ENCODE measurements at places on chromosomes 2 and 18.

- DNase-seq: no peak
Observed at GRCh38 chr2:230564805-230565779, 147.6 kb upstream of the CAB39 start.

GRCh38 chr2:209933499-209934483, 68.6 kb upstream of the RPE start:
- no peak for DNase-seq

- no peak for DNase-seq
Observed at GRCh38 chr2:26809876-26810577, 24.2 kb downstream of the CENPA start.

DNA sequence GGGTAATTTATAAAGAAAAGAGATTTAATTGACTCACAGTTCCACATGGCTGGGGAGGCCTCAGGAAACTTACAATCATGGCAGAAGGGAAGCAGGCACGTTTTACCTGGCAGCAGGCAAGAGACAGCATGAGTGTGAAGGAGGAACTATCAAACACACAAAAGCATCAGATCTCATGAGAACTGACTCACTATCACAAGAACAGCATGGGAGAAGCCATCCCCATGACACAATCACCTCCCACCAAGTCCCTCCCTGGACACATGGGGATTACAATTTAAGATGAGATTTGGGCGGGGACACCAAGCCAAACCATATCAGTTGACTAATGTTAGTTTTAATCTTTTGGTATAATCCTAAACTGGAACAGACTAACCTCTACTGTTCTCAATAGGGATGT, 49.1 kb upstream of the CPO start:
- no peak for DNase-seq

GRCh38 chr2:77862120-77862519, 339.9 kb upstream of the LRRTM4 start:
- no peak for DNase-seq

DNA sequence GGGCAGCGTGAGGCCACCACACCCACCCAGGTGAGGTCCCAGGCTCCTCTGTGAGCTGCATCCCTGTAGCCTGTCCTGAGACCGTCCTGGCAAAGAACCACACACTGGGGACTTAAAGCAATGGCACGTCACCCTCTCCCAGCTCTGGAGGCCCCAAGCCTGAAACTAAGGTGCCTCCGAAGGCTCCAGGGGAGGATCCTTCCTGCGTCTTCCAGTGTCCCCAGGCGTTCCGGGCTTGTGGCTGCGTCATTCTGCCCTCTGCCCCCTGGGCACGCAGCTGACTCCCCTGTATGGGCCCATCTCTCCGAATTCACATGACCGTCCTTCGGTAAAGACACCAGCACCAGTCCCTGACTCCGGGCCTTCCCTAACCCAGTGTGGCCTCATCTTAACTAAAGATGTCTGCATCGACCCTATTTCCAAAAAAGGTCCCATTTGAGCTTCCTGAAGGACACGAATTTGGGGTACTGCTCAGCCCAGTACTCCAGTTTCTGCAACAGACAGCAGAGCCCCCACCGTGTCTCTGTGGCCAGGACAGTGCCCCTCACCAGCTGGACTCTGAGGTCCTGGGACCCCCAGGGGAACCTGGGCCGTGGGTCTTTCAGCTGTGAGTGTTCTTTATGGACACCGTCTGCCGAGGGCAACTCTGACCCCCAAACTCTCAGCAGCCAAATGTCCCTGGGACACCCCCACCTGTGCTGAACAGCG, 75.2 kb upstream of the CTDP1 start:
- no peak for DNase-seq

- no peak for DNase-seq
Observed at GRCh38 chr2:118371515-118371914, 283.2 kb downstream of the INSIG2 start.

- DNase-seq: no peak
Observed at GRCh38 chr2:126674075-126674744, 18.3 kb downstream of the GYPC start.

DNA sequence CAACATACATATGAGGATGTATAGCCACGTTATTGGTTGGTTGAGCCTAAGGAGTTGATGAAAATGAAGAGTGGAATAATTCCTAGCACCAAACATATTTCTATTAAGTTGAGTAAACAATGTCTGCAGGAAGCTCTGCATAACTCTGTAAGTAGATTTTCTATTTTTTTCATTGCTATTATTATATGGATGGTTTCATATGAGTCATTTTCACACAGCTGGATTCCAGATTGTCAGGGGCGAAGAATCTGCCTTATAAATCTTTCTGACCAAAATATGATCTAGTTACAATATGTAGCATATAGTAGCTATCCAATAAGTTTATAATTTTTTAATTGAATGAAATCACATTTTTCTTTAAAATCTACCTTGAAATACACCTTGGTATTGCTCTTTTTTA, 468.0 kb upstream of the PKDCC start:
- no peak for DNase-seq

GRCh38 chr2:146209842-146210275, 1635.0 kb upstream of the ACVR2A start:
- DNase-seq: no peak
